NCI-H524 (cell line): ENCODE measurements at places on chromosomes 1 and 21.

DNA sequence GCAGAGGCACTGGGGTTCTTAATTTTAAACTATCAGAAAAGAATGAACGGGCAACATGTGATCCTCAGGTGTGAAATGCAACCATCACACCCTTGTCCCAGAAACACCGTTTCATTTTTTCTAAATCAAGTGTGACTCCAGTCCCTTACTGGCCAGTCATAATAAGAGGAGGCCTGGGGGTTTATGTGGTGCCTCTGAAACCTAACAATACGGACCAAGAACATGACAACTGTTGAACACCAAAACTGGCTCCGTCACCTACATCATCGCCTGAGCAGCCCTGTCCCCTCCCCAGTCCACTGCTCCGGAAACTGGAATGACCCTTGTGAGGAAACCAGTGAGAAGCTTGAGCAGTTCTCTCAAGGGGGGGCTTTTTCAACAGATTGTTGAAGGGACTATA, 55.9 kb upstream of the KIF26B start:
- DNase-seq: no peak

DNA sequence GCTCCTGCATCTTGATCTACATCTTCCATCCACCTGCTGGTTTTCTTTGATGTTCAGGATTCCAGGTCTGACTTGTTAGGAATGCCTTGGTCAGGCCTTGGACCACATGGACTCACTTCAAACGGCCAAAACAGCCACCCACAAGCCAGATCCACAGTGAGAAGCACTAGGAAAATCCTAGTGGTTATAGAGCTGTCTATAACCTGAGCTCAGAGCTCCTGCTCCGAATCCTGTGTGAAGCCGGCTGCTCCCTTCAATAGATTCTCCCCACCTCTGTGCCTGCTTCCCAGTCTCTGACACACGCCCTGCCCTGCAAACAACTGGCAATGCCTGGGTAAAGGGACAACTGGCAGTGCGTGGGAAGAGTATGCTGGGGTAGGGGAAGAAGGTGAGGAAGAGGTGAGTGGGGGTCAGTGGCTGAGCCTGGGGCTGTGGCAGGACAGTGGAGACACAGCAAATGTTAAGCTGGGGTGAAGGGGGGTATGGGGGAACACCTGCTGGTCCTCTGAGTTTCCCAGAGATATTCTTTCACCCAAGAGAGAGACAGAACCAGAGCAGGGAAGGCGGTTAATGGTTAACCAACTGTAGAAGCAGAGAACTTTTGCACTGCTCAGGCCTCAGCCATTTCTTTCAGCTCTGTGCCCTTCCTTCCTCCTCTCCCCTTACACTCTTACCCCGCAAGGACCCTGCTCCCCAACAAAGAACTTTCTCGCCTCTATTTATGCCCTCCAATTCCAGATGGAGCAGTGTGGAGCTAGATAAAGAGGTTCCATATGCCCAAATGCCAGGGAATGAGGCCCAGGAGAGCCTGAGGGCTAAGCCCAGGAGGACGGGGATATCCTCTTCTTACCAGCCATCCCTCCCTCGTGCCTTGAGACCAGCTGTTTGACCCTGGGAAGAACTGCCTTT, 4.5 kb downstream of the PLXNA2 start:
- no peak for DNase-seq

GRCh38 chr1:107740579-107740978, 224.4 kb downstream of the VAV3 start:
- DNase-seq: no peak

DNA sequence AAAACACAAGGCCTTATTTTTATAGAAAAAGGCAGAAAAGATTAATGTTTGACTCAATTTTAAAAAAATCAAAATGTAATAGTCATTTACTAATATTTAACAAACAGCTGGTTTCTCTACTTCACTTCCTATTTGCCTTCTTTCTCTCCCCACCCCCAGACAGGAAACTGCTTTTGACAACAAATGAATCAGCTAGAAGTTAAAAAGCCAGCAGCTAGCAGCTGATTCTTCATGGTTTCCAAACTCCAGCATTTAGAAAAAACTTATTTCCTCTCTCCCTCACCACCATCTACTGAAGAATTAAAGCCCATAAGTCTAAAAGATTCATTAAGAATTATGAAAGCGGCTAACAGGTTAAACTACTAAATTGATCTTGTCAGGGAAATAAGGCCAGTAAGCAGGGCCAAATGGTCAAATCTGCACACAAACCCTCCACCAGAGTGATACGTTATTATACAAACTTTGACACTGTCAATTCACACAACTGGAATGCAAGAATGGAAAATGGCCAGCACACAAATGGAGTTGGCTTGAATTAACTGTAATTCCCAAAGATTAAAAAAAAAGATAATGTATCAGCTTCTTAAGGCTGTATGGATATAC, 4.0 kb downstream of the WDR26 start:
- DNase-seq: no peak
